ENCODE measurements at places on chromosomes 11 and 22. TPM values are rescaled to one million over a fixed set of nuclear protein-coding genes. Genes with fewer than 3 reads are reported as not detected.

DNA sequence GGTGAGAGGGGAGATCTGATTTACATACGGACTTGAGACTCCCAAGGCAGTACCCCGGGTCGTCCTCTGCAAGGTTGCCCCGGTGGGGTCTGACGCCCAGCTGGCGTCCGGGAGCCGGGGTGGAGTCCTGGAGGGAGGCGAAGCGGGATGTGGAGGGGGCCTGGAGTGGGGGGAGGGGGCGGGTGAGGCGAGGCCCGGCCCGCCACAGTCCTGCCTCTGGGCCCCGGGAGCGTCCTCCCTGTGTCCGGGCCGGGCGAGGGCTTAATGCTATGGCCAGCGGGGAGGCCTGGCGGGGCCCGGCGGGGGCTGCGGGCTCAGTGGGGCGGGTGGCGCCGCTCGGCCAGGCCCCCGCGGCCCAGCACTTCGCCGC, 2.4 kb upstream of the MYBPC3 start:
- DNase-seq = no peak

GRCh38 chr22:39125622-39126021, 26.9 kb downstream of the CBX7 start:
- DNase-seq = no peak

- DNase-seq = no peak
Measured at GRCh38 chr11:69775163-69775755, at the start of gene FGF4. Gene FGF4, minus strand, starts transcription at chr11:69775341. Its CDS starts 257 bp downstream, at chr11:69775084.

DNA sequence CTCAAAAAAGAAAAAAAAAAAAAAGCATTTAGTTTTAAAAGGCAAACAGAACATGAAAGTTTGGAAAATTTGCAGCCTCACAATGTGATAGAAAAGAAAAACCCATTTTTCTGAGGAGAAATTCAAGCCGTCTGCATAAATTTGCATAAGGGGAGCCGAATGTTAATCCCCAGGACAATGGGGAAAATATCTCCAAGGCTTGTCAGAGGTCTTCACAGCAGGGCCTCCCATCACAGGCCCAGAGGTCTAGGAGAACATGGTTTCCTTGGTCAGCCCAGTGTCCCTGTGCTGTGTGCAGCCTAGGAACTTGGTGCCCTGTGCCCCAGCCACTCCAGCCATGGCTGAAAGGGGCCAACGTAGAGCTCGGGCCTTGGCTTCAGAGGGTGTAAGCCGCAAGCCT, 109.1 kb downstream of the TRIM44 start:
- no peak for DNase-seq

DNA sequence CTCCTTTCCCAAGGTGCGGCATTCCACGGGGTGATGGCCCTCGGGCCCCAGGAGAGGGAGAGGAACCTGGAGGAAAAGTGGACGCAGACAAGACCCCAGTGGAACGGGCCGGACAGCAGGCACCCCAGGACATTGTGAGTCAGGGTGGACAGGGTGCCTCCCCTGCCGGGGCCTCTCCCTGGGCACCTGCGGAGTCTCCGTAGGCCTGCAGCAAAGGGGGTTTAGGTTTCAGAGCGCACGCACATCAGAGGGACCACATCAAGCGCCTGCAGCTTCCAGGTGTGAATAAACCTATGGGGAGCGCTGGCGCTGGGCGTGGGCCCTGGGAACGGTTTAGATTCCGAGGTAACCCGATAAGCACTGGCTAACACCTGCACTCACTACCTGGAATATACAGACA, 22.7 kb upstream of the FGF19 start:
- DNase-seq = no peak

GRCh38 chr11:3674189-3674588, 3.0 kb upstream of the CHRNA10 start:
- DNase-seq = no peak

GRCh38 chr11:19577391-19577975, 135.2 kb upstream of the NAV2 start:
- no peak for DNase-seq

DNA sequence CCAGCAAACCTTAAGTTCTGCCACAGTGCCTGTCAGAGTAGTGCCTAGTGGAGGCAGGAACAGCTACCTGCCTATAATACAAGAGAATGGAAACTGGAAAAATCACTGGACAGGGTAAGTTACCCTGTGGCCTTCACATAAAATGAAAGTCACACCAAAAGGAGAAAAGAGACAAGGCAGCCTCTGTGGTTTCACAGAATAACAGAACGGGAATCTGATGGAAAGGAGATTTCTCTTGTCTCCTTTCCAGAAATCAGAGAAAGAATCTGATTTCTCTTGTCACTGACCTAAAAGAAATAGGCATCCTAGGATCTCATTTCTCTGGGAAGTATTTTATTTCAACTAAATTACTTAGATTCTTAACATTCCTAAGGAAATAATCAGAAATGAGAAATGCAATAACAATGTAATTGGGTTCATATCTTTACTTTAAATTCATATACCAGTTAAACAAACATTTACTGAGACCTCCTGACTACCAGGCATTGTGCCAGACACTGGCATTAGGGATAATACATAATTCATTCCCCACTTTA, 41.6 kb downstream of the PRCP start:
- DNase-seq = no peak

- peak; percentile 35 for DNase-seq
Measured at GRCh38 chr22:32574411-32574810, 99.8 kb downstream of the FBXO7 start.

NOX4 gene
- not detected for total RNA-seq

MFNG gene
- 232 TPM for total RNA-seq

Measured in activated CD8-positive, alpha-beta T cell treated with anti-CD3 and anti-CD28 coated beads, Interleukin-2, amount 10 ng/mL, durations not matched to agents 7 days and 5 days (primary cell).